ENCODE measurements at places on chromosomes 2 and 18.

DNA sequence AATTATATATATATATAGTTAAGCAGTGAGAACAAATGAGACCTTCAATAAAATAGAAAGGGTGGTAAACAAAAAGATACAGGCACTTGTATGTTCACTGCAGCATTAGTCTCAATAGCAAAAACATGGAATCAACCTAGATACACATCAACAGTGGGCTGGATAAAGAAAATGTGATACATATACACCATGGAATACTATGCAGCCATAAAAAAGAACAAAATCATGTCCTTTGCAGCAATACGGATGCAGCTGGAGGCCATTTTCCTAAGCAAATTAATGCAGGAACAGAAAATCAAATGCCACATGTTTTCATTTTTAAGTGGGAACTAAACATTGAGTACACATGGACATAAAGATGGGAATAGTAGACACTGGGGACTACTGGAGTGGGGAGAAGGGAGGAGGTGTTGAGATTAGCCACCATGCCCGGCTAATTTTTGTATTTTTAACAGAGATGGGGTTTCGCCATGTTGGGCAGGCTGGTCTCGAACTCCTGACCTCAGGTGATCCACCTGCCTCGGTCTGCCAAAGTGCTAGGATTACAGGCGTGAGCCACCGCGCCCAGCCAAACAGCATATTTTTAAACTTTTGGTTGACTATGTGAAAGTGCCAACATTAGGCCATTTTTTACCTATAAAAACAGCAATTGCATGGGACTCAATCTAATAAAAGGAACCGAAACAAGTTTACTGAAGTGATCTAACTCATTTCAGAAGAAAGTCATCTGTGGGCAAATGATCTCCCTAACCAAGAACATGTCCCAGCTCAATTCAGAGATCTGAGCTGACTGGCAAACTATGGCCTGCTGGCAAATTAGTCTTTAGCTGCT, 23.7 kb downstream of the ICA1L start:
- H3K27ac ChIP-seq, result no peak overlapping the region
- H3K4me1 ChIP-seq, result no peaks in the 10 kb centered on the region
- no peak overlapping the region for H3K4me3 ChIP-seq
- DNase-seq, result no peak
- no peaks in the 10 kb centered on the region for H3K27me3 ChIP-seq
- no peaks in the 10 kb centered on the region for H3K36me3 ChIP-seq

DNA sequence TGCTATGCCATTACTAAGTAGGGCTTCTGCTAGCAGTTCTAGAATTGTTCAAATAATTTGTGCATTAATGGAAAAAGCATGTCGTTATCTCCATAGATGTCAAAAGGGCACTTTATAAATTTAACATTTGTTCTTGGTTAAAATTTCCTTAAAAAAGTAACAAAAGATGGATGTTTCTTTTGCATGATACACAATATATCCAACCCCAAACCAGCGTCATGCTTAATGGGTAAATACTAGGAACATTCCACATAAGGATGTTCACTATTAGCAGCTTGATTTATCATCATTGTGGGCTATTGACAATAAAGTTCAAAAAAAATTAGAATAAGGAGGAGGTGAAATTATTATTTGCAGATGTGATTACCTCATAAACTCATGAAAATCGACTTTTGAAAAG, 79.7 kb downstream of the GREB1L start:
- no peak overlapping the region for H3K27ac ChIP-seq
- no peaks in the 10 kb centered on the region for H3K36me3 ChIP-seq
- no peaks in the 10 kb centered on the region for H3K4me1 ChIP-seq

DNA sequence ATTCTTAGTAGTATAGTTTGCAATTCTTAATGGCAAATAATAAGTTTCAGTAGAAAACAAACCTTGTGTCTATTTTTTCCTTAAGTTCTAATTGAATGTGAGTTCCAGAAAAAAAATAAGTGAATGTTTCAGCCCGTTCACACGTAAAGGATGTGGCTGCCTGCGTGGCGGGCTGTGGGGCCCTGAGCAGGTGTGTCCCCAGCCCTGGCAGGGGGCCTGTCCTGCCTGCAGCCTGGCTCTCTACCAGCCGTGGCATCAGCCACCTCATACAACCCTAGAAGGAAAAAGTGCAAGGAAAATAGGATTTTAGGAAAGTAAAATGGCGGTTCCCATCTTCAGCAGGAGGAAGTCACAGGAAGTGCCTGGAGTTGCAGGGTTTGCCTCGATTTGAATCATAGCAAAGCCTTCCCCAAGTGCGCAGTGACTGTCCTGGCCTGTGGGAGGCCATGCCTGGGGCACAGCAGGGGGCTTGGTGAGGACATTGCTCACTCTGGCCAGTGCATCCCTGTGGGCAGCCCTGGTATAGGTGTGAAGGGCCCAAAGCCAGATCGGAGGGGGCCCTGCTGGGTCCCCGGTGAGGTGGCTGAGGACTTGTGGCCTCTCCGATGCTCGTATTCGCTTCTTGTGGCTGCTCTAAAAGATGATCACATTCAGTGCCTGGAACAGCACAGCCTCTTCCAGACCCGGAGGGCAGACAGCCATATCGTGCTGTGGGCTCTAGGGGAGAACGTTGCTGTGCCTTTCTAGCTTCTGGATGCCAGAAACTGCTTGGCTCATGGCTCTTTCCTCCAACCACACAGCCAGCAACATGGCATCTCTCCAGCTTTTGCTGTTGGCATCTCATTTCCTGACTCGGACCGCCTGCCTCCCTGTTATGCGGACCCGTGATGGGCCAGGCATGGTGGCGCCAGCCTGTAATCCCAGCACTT, 12.6 kb downstream of the DTYMK start:
- no peaks in the 10 kb centered on the region for H3K4me1 ChIP-seq
- no peaks in the 10 kb centered on the region for H3K27me3 ChIP-seq
- no peak overlapping the region for H3K27ac ChIP-seq

- no peaks in the 10 kb centered on the region for H3K36me3 ChIP-seq
- no peaks in the 10 kb centered on the region for H3K4me1 ChIP-seq
- H3K4me3 ChIP-seq, result no peak overlapping the region
- no peak for DNase-seq
Observed at GRCh38 chr2:119723186-119723585, 36.5 kb upstream of the PTPN4 start.

GRCh38 chr2:5530011-5530696, 162.0 kb upstream of the SOX11 start:
- no peak overlapping the region for H3K4me3 ChIP-seq
- no peaks in the 10 kb centered on the region for H3K4me1 ChIP-seq
- no peak overlapping the region for H3K27ac ChIP-seq
- H3K36me3 ChIP-seq, result no peaks in the 10 kb centered on the region

GRCh38 chr2:28726177-28726576, 25.5 kb upstream of the PPP1CB start:
- no peak overlapping the region for H3K4me3 ChIP-seq
- no peaks in the 10 kb centered on the region for H3K27me3 ChIP-seq
- no peaks in the 10 kb centered on the region for H3K36me3 ChIP-seq
- H3K27ac ChIP-seq, result no peak overlapping the region

- no peaks in the 10 kb centered on the region for H3K27me3 ChIP-seq
- H3K27ac ChIP-seq, result no peak overlapping the region
- no peak for DNase-seq
- no peaks in the 10 kb centered on the region for H3K36me3 ChIP-seq
- H3K4me1 ChIP-seq, result no peaks in the 10 kb centered on the region
- H3K4me3 ChIP-seq, result no peak overlapping the region
Observed at GRCh38 chr2:101197215-101197745, 46.1 kb upstream of the TBC1D8 start.

- no peaks in the 10 kb centered on the region for H3K36me3 ChIP-seq
- H3K4me3 ChIP-seq, result no peak overlapping the region
- DNase-seq, result peak; percentile 19
- no peak overlapping the region for H3K27ac ChIP-seq
- H3K4me1 ChIP-seq, result no peaks in the 10 kb centered on the region
Observed at GRCh38 chr2:108182489-108182888, 57.3 kb upstream of the SULT1C3 start.

GRCh38 chr2:81658227-81658626, 1353.7 kb upstream of the LRRTM1 start:
- DNase-seq, result no peak
- H3K4me3 ChIP-seq, result no peak overlapping the region
- no peaks in the 10 kb centered on the region for H3K27me3 ChIP-seq

GRCh38 chr2:60174146-60174545, 379.3 kb downstream of the BCL11A start:
- H3K27ac ChIP-seq, result no peak overlapping the region
- H3K4me3 ChIP-seq, result no peak overlapping the region
- no peaks in the 10 kb centered on the region for H3K36me3 ChIP-seq
- H3K4me1 ChIP-seq, result no peaks in the 10 kb centered on the region
- peak; percentile 40 for DNase-seq
- no peaks in the 10 kb centered on the region for H3K27me3 ChIP-seq

DNA sequence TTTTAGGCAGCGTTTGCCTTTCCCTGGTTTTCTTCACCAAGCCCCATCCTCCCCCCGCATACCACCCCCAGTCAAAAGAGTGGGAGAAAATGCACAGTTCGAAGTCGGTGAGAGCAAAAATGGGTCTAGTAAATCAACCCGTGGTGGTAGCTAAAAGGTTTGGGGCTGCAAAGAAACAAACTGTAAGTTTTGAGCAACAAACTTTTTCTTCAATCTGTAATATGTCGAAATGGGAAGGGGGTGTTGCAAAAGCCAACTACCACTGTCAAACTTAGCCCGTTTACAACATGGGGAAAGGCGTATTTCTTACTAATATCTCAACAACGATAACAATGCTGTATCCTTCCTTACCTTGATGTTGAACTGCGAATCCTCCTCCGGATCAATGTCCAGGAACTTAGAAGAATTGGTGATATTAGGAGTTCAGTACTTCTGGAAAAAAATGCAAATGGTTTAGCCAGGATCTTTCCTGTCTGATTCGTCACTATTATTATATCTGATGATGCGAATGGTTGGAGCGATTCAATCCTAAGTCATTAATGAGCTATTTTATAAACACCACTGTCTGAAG, 2.4 kb upstream of the SATB2 start:
- no peaks in the 10 kb centered on the region for H3K36me3 ChIP-seq
- peaks cover 21% of the 10 kb centered on the region for H3K4me1 ChIP-seq
- H3K27ac ChIP-seq, result no peak overlapping the region
- peak; percentile 65 for DNase-seq
- peak overlapping the region; percentile 62 for H3K4me3 ChIP-seq

GRCh38 chr2:61117534-61117933, 44.5 kb upstream of the C2orf74 start:
- H3K4me1 ChIP-seq, result no peaks in the 10 kb centered on the region
- no peak overlapping the region for H3K4me3 ChIP-seq
- H3K36me3 ChIP-seq, result peaks cover 2% of the 10 kb centered on the region
- no peak overlapping the region for H3K27ac ChIP-seq
- H3K27me3 ChIP-seq, result no peaks in the 10 kb centered on the region

DNA sequence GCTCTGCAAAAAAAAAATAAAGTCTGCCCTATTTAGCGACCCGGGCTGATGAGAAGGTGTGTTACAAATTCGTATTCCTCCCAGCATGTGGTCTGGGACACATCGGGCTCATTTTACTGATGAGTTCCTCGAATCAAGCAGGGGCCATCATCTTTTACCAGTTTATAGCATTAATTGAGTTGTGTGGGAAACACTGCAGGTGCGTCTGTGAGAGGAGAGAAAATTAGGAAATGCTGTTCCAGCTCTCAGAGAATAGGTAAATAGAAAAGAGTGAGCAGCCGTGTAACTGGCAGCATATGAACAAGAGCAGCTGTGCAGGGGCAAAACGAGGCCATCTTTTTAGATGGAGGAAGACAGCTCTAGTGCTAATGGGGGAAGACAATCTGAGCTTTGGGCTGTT, 216.7 kb downstream of the SETBP1 start:
- no peaks in the 10 kb centered on the region for H3K36me3 ChIP-seq
- H3K4me1 ChIP-seq, result no peaks in the 10 kb centered on the region
- no peak overlapping the region for H3K27ac ChIP-seq
- no peak overlapping the region for H3K4me3 ChIP-seq
- no peaks in the 10 kb centered on the region for H3K27me3 ChIP-seq
- no peak for DNase-seq

DNA sequence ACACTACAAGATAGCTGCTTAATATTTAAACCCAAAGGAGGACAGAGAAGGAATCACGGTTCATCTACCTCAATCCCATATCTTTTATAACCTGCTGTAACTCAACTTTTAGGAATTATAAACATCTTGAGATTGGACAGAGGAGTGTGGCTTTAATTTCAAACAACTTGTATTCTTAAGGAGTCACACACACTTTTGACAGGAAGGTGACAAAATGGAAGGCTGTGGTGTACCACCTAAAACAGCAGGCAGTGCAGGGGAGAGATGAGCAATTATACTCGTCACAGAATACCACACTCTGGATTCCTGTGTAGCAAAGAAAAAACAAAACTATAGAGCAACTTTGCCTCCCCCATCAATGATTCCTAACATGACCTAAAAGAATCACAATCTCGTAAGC, 194.8 kb downstream of the ZEB2 start:
- no peaks in the 10 kb centered on the region for H3K4me1 ChIP-seq
- H3K4me3 ChIP-seq, result no peak overlapping the region
- no peaks in the 10 kb centered on the region for H3K36me3 ChIP-seq
- peak; percentile 48 for DNase-seq
- no peaks in the 10 kb centered on the region for H3K27me3 ChIP-seq
- H3K27ac ChIP-seq, result no peak overlapping the region

DNA sequence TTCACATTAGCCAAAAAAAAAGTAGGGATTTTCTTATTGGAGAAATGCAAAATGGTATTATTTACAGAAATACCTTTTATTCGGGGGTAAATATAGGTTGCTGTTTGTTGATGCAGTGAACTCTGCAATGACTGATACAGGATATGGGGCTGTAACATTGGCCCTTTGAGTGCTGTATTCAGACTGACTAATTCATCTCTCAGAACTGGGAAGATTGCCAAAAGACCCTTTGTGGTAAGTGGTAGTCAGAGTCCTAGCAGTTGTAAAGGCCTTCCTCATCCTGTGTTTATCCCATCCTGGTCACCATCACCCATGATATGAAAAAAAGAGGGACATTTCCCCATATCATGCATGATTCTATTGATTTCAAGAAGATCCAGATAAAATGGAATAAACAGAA, 14.0 kb upstream of the DCC start:
- no peak for DNase-seq
- H3K4me1 ChIP-seq, result no peaks in the 10 kb centered on the region
- H3K4me3 ChIP-seq, result no peak overlapping the region
- no peaks in the 10 kb centered on the region for H3K27me3 ChIP-seq
- H3K27ac ChIP-seq, result no peak overlapping the region

GRCh38 chr2:224308272-224308911, 93.5 kb downstream of the FAM124B start:
- no peaks in the 10 kb centered on the region for H3K27me3 ChIP-seq
- H3K4me3 ChIP-seq, result no peak overlapping the region
- no peaks in the 10 kb centered on the region for H3K36me3 ChIP-seq
- no peaks in the 10 kb centered on the region for H3K4me1 ChIP-seq

GRCh38 chr2:127631541-127631996, 14.4 kb upstream of the GPR17 start:
- peaks cover 100% of the 10 kb centered on the region for H3K36me3 ChIP-seq
- H3K4me1 ChIP-seq, result peaks cover 23% of the 10 kb centered on the region
- H3K4me3 ChIP-seq, result no peak overlapping the region

DNA sequence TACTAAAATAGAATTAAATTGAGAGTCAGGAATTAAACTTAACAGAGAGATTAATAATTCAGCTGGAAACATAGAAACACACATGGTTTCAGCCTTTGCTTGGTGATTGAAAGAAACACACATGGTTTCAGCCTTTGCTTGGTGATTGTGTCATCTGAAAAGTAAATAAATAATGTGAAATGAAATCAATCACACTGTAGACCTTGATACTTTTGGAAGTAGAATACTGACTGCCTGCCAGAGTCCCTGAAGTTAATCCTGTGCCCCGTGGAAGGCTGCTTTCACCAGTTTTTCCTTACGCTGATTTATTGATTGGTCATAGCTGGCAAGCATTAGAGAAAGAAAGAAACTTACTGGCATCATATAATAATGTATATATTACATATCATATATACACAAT, 1252.7 kb upstream of the FAM98A start:
- H3K4me3 ChIP-seq, result no peak overlapping the region
- H3K27ac ChIP-seq, result no peak overlapping the region
- no peaks in the 10 kb centered on the region for H3K36me3 ChIP-seq

GRCh38 chr18:36610258-36610657, 218.5 kb downstream of the TPGS2 start:
- no peaks in the 10 kb centered on the region for H3K27me3 ChIP-seq
- no peak overlapping the region for H3K4me3 ChIP-seq
- no peaks in the 10 kb centered on the region for H3K4me1 ChIP-seq
